Erythroblast (primary cell): ENCODE measurements at places on chromosomes 5 and 9.

DNA sequence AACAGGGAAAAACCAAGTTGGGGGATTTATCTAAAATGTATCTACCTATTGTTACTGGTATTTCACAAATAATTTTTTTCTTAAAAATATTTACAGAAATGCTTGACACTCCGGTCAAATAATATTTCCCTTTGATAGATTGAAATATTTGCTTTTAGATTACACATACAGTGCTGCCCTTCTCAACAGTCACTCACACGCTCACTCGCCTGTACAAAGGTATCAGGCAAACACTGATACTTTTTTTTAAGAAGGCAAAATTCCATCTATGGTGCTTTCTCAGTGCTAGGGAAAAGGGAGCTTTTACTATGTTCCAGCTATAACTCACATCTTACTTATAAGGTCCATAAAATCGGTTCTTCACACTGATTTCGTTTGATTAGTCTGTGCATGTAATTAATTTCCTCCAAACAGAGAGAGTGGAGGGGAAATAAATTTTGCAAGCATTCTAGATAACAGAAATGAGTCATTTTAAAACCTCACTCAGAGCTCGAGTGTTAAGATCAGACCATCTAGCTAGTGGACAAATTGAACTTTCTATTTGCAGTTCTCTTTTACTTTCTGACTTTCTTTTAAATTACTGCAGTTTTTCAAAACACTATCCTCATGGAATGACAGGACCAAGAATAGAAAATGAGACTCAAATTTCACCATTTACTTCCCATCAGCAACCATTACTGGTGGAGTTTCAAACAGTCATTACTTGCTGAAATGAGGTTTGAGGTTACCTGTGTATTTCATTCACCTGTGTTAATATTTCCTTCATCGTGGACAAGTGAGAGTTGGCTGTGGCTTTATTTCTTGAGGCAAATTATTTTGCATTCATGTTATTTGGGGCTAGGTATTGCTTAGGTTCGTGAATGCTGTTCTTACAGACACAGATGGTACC lies 273.2 kb downstream of the RAB3C start:
- no peak for DNase-seq

GRCh38 chr9:130746434-130747212 lies 53.0 kb downstream of the EXOSC2 start:
- DNase-seq: no peak

GRCh38 chr9:22175972-22176545 lies 167.0 kb upstream of the CDKN2B start:
- no peak for DNase-seq

GRCh38 chr5:169001394-169001793 lies 299.5 kb downstream of the SLIT3 start:
- DNase-seq: no peak

DNA sequence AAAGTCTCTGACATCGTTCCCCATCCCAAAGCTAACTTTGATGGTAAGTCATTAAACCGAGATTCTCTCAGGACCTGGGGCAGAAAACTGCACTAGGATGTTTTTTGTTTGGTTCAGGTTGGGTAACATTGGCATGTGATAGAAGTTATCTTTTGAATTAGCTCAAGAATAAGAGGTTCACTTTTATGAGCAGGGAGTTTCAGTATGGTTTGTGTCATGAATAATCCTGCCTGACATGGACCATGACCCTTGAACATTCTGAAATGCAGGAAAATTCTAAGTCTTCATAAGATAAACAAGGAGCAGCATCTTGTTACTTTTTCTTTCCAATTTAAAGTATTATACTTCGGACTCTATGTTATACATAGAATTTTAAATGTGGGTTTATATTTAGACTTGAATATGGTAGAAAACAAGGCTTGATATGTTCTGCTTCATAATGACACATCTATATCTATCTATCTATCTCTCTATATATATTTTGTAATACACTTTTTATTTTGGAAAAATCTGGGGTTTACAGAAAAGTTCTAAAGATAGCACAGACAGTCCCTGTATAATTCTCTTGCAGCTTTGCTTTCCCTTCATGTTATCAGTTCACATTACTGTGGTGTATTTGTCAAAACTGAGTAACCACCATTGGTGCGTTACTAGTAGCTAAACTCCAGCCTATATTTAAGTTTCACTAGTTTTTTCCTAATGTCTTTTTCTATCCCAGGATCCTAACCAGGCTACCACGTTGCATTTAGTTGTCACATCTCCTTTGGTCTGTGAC lies 102.7 kb upstream of the TAF11L2 start:
- DNase-seq: no peak

DNA sequence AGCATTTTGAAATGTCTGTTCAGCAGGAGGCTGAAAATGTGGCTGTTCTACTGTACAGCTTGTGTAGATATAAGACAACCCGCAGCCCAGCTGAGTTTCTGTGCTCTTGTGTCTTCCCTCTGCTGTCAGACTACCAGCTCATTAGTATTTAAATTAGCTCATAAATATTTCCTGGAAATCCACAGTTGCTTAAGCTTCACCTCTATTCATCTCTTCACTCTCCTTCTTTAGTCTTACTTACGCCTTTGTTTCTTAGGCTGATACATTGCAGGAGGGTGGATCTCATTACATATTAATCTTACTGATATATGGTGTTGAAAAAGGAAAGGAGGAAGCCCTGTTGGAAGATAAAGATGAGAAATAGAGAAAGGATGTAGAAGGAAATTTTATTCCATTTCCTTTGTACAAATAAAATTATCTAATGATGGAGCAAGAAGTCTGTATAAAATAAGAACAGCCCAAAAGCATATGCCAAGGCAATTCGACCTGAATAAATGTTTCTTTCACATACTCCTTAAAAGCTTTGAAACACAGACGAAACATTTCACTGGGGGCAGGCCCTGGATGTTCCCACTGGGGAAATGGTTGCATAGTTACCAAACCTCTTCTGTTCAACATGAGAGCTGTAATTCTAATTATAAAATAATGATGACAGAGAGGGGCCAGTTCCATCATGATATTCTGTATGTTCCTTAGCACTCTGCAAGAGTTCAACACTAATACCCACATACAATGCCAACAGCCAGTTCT lies 111.8 kb upstream of the APC start:
- no peak for DNase-seq

GRCh38 chr5:119454171-119454570 lies 1.9 kb downstream of the HSD17B4 start:
- DNase-seq: no peak

DNA sequence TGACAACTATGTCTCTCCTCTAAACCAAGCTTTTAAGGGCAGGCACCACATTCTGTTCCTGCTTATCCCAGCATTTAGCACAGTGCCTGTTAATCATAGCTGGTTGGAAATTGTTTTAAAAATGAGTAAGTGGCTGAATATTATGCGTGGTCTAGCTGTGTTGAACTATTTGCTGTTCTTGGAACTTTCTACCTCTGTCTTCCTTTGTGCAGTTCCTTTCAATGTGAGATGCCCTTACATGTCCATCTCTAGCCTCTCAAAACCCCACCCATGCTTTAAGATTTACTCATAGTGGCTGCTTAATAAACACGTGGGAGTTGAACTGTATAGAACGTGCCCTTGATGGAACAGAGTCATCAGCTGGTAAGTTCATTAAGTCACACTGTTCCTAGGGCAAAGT lies 34.5 kb downstream of the C9orf57 start:
- DNase-seq: no peak

DNA sequence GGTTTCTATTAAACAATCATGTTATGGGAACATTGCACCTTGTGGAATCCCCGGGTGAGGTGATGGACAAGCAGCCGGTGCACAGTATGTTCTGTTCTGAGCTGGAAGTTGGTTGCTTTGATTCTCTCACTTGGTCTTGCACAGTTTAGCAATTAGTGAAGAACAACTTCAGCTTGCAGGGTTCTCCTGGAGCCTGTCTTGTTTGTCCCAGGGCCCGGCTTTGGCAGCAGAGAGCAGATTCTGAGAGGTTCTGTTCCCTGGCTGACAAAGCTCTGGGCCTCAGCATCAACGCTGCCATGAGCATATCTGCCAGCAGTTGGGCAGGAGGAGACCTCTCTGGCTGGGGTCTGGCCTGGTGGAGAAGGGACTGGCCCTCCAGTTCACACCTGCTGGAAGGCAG lies 16.9 kb downstream of the GADD45G start:
- DNase-seq: no peak

DNA sequence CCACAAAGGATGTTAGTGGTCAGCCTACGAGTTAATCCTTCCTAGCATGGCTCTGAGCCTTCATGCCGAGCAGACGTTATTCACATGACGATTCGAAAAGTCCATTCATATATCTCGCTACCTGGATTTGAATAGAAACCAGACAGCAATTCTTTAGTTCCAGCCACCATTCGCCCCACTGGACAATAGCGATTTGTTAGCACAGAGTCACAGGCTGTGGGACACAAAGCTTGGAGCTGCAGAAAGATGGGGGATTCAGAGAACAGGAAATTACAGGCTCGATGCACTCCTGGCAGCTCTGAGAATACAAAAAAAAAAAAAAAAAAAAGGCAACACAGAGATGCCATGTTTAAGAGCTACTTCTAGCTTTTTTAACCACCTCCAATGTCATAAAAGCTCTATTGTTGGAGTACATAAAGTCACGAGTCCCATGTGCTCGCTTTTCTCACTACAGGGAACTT lies 110.7 kb downstream of the NR6A1 start:
- peak; percentile 58 for DNase-seq

DNA sequence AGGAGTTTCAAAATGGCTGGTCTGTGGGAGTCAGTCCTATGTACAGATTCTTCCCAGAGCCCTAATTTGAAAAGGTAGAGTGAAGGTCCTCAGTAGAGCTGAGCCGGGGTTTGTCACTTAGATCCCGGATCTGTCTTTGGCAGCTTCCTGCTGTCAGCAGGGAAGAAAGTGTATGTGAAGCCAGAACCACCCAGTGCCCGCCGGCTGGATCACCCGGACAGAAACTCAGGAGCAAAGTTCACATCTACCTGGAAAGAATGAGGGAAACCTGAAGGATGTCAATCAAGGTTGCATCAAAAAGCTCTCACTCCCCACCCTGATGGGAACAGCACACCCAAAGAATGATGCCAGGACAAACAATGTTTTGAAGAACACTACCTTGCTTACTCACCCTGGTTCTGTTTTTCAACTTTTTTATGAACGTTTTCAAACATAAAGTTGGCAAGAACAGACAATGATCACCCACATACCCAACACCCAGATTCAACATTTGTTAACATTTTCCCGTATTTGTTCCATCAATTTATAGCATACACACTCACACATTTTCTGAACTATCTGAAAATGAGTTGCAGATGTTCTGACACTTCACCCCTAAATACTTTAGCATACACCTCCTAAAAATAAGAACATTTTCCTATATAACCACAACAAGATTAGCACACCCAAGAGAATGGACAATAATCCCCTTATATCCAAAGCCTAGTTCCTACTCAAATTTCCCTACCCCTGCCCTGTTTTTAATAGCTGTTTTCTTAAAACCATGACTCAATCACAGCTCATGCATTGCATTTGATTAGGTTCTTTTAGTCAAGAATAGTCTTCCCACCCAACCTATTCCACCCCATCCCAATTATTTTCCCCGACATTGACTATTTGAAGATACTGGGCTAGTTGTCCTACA lies 133.9 kb downstream of the LHFPL2 start:
- DNase-seq: no peak

- DNase-seq: peak; percentile 49
Measured at GRCh38 chr5:43193181-43193893, 1.3 kb downstream of the NIM1K start.

DNA sequence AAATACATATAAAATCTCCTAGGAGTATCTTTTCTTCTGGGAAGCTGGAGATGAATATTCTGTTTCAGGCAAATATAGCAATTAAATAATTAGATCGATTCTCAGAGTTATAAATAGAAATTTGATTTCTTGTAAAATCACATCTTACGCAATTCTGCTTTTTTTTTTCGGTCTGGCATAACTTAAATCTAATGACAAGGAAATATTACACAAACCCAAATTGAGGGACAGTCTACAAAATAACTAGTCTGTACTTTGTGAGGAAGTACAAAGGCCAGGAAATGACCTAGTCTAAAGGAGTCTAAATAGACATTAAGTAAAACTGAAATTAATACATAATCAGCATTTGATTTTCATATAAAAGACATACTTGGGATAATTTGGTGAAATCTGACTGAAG lies 133.3 kb downstream of the KIAA0825 start:
- no peak for DNase-seq

DNA sequence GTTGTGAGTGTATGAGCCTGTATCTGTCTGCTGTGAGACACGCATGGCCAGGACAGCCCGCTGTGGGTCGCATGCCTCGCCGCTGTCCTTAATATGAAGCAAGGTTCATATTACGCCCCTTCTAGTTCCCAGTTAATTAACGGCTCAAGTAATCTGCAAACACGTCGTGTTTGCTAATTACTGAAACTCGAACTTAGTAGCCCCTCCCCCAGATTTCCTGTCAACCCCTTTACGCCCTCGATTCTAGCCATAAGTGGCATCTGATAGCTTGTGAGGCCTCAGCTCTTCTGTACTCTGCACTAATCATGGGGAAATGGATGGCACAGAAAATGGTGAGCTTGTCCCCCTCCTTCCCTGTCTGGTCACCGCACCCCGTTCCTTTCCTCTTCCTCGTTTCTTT lies 116.9 kb upstream of the OTULINL start:
- DNase-seq: no peak
